ENCODE measurements at places on chromosomes 2 and 18.
A peak's percentile ranks its signal among the peaks of the same experiment; 100 is the strongest.

DNA sequence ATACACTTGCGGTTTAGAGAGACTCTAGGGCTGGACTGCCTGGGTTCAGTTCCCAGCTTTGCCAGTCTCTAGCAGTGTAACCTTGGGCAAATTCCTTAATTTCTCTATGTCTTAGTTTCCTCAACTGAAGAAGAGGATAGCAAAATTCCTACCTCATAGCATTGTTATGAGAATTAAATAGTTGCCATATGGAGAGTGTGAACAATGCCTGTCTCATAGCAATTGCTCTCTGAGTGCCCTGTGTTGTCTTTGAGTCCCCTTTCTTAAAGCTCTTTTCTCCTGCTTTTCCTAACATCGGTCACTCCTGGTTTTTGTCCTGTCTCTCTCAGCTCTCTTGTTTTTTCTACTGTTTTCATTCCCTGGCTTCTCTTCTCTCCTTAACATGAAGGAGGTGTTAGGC lies 116.8 kb upstream of the ALPP start:
- DNase-seq = no peak

GRCh38 chr18:23994361-23994902 lies 20.1 kb upstream of the TTC39C start:
- peak; percentile 36 for DNase-seq

DNA sequence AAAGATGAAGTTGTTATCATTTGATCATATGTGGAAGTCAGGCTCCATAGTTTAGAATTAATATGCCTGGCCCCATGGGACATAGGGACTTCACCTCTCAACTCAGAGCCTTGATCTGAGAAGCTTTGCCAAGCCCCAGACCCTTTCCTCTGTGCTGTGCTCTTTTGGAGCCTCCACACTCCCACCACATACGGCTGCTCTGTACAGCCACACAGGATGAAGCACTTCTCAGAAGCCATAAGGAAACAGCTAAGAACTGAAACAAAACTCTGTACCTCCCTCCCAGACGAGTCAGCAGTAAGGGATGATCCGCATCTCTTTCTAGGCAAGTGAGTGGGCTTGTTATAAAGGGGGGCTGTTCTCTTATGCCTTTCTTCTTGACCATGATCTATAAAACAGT lies 66.5 kb downstream of the CAB39 start:
- DNase-seq = no peak

GRCh38 chr18:30862900-30863299 lies 179.6 kb downstream of the DSC3 start:
- no peak for DNase-seq

DNA sequence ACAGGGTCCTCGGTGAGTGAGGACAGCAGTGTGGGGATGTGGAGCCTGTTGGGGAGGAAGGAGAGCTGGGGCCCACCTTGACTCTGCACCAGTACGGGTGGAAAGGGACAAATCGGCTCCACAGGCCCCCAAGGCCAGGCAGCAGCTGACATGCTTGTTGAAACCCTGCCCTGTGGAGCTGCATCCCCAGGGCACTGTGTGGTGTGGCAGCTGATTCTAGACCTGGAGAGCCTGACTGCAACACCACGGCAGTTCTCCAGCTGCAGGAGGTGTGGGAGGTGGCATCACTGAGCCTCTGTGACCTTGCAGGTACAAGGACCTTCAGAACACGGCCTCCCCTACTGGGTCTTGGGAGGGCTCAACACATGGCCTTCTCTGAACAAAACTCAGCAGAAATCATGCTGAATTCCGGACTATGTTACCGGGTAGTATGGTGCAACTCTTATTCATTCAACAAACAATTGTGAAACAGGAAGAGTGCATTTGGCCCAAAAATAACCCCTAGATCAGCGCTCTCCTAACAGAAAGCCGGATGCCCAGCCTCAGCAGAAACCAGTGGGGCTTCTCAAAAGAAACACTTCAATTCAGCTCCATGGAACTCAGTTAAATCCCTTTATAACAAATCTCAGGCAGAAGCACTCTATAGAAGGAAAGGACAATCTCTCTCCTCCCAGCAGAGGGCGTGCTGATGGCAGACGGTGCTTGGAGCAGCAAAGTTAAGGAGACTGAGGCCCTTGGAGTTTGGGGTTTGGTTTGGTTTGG lies 104.4 kb upstream of the SALL3 start:
- peak; percentile 39 for DNase-seq

DNA sequence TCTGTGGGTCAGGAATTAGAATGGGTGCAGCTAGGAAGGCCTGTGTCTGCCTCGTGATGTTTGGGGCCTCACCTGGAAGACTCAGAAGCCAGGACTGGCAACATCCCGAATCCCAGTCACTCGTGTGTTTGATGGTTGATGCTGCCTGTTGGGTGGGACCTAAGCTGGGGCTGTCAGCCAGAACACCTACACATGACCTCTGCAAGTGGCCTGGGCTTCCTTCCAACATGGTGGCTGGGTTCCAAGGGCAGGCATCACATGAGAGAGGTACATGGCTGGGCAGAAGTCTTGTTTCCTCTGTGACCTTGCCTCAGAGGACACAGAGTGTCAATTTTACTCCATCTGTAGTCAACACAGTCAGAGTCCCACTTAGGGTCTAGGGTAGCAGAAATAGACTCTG lies 177.8 kb downstream of the GBX2 start:
- no peak for DNase-seq

- DNase-seq = no peak
These were observed 38.6 kb downstream of the ST6GAL2 start for GRCh38 chr2:106847366-106847765.

DNA sequence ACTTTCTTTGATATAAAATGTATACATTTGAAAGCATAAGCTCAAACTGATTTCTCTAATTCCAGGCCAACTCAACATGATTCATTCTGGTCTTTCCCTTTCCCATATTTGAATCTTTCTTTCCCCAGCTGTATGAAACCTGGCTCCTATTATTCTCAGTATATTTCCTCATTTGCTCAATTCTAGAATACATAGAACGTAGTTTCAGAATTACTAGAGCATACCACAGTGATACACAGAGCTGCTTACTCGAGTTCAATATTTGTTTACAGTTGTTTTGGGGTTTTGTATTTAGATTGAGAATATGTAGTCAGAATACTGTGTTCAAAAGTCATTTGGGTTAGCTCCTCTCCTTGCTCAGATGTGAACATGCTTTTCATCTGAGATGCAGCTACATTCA lies 43.0 kb downstream of the TNFRSF11A start:
- DNase-seq = no peak

DNA sequence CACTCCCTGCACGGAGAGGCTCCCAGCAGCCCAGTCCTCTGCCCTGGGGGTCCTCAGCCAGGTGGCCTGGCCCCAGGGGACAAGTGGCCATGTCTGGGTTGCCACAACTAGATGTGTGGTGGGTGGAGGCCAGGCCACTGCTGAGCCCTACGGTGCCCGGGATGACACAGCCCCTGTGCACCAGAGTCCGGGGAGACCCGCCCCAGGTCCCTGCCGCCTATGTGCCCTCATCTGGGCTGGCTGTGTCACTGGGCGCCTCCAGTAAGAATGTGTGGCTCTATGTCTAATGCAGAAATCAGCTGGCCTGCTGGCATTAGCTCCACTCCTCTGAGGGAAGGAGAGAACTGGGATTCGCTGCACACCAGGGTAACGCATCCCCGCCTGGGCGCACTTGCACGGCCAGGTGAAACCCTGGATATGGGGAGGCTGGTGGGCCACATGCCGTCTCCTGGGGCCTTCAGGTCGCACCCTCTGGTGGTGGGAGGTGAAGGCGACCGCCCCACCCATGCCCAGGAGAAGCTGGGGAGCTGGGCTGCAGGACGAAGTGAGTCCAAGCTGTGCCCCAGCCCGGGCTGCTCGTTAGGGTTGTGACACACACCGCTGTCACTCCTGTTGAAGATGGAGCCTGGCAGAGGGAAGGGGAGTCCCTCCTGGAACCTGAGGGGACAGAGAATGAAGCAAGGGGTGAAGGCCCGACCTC lies 136.1 kb downstream of the PTGR3 start:
- no peak for DNase-seq

DNA sequence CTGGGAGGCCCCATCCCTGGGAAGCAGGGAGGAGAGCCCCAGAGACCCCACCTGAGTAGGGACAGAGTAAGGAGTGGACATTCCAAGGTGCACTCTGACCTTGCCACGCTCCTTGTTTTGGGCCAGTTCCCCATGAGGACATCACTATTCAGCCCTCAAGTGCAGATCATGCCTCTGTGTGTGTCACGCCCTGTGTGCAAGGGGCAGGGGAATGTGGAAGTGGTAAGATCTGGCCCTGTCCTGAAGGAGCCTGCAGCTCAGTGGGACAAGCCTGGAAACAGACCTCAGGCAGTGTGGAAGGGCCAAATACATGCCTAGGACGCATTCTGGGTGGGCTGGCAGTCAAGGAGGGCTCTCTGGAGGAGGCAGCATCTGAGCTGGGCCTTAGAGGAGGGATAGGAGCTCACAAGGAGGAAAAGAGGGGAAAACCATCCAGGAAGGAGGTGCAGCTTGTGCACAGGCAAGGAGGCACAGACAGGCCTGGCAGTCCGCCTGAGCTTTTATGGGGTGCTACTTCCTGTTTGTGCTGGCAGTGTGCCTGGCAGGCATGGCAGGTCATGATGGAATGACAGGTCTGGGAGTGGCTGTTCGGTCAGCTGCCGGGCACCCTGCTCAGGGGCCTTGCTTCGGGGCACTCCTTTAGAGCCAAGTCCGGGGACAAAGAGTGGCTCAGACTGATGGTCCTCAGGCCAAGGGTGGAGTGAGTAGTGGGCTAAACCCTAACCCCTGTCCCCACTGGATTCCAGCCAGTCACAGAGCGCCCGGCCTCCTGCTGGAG lies 3.3 kb downstream of the KLHL30 start:
- DNase-seq = peak; percentile 67

DNA sequence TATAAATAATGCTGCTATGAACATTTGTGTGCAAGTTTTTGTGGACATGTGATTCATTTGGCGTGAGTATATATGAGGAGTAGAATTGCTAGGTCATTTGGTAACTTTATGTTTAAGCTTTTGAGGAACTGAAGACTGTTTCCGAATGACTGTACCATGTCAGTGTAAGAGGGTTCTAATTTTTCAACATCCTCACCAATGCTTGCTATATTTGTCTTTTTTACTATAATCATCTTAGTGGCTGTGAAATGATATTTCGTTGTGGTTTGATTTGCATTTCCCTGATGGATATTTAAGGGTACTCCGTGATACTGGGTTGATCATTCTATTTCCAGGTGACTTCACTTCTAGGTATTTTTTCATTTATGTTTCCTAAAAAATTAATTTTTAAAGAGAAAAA lies 241.1 kb downstream of the BCL2 start:
- DNase-seq = no peak

DNA sequence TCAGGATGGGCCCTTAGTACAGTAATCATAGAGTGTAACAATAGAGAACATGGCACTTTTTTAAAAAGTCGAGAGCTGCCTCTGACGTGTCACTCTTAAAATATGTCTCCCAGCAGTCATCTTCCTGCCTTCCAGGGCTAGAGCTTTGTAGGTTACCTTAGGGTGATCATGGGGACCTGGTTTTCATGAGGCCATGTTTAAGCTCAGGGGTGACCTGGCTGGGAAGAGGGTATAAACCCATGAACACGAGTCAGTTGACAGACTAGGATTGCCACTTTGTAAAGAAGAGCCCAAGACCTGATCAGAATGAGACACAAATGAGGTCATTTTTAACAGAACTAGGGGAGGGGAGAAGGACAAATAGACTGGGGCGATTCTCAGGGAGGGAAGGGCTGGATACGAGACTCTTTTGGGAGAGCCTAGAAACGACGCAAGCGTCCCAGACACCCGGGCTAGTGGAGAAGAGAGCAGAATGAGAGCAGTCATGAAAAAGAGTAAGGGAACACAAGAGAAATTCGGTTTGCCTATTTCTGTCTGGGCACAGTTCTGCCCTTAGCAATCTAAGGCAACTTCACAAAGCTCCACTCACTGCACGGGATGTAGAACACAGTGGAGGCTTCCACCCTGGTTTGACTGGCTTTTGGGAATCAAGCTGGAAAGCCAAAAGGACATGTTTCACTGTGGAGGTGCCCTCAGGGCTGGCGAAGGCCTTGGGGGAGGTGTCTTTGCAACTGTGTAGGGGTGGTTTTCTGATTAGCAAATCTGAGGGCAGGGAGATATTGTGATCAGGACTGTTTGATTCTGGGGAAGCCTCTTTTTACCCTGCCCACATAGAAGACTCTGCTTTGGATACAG lies 1.8 kb upstream of the RAB31 start:
- no peak for DNase-seq
